ENCODE measurements at places on chromosomes 6 and 20.
A peak's percentile ranks its signal among the peaks of the same experiment; 100 is the strongest.

- no peak for DNase-seq
Measured at GRCh38 chr6:33018904-33019303, 9.5 kb upstream of the HLA-DOA start.

DNA sequence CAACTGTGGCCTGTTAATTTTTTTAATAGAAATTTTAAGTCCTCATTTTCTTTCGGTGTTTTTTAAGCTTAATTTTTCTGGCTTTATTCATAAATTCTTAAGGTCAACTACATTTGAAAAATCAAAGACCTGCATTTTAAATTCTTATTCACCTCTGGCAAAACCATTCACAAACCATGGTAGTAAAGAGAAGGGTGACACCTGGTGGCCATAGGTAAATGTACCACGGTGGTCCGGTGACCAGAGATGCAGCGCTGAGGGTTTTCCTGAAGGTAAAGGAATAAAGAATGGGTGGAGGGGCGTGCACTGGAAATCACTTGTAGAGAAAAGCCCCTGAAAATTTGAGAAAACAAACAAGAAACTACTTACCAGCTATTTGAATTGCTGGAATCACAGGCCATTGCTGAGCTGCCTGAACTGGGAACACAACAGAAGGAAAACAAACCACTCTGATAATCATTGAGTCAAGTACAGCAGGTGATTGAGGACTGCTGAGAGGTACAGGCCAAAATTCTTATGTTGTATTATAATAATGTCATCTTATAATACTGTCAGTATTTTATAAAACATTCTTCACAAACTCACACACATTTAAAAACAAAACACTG is 10.1 kb downstream of the HFE start:
- peak; percentile 48 for DNase-seq

- no peak for DNase-seq
Measured at GRCh38 chr6:140708441-140708840, 1334.0 kb upstream of the CITED2 start.

DNA sequence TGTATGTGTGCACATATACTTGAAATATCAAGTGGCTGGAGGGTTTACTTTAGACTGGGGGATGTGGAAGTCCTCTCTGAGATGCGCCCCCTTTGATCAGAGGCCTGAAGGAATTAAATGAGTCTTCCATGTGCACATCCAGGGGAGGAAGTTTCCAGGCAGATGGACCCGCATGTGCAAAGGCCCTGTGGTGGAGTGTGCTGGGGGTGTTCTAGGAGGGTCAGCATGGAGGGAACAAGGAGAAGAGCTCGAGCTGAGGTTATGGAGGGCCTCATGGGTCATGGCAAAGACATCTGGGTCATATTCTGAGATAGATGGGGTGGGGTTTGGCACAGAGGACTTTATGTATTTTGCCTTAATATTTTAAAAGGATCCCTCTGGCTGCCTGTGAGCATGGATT is 17.7 kb upstream of the SULF2 start:
- no peak for DNase-seq

DNA sequence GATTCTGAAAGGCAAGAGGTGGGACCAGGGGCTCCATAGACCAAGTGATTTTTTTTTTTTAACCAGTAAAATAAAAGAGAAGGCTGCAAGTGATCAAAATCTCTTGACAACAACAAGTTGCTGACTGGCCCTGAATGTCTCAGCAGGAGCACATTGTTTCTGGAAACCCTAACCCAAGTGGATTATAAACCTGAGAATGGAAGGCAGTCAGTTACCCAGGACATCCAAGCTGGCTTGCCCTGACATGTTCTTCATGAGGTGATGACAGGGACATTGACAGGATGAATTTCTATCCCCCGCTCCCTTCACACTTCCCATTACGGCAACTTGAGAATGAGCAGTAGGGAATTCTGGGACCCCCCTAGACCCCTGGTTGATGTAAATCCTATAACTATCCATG is 49.6 kb upstream of the RIPOR2 start:
- DNase-seq: no peak

DNA sequence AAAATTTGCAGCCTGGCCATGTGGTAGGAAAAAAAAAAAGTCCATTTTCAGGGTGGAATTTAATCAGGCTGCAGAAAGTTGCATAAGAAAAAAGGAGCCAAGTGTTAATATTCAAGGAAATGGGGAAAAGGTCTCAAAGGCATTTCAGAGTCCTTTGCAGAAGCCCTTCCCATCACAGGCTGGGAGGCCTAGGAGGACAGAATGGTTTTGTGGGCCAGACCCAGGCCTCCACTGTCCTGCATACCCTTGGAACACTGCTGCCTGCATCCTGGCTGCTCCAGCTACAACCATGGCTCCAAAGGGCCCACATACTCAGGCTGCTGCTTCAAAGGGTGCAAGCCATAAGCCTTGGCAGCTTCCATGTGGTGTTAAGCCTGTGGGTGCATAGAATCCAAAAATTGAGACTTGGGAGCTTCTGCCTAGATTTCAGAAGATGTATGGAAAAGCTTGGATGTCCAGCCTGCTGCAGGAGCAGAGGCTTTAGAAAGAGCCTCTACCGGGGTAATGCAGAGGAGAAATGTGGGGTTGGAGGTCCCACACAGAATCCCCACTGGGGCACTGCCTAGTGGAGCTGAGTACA is 239.0 kb upstream of the STXBP5 start:
- DNase-seq: no peak

GRCh38 chr6:98639089-98639635 is 195.2 kb upstream of the POU3F2 start:
- DNase-seq: no peak

DNA sequence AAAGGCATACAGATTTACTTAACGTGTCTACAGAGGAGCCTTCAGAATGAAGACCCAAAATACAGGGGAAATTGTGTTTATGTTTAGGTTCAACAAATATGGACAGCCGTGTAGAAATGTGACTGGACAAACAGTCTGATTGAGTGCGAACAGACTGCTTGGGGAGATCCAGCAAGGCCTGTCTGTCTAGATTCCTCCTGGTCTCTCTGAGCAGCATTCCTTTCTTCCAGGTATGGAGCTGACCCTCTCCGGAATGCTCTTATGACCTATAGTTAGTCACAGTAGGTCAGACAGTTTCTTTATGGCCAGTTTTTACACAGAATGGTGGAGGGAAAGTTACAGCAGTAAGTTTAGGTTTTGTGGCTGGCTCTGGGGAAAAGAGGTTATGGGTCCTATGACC is 9.0 kb downstream of the RIN2 start:
- no peak for DNase-seq

- DNase-seq: no peak
Measured at GRCh38 chr20:58833921-58834320, 16.8 kb downstream of the GNAS-AS1 start.

GRCh38 chr6:130033949-130034348 is 15.6 kb downstream of the L3MBTL3 start:
- no peak for DNase-seq

DNA sequence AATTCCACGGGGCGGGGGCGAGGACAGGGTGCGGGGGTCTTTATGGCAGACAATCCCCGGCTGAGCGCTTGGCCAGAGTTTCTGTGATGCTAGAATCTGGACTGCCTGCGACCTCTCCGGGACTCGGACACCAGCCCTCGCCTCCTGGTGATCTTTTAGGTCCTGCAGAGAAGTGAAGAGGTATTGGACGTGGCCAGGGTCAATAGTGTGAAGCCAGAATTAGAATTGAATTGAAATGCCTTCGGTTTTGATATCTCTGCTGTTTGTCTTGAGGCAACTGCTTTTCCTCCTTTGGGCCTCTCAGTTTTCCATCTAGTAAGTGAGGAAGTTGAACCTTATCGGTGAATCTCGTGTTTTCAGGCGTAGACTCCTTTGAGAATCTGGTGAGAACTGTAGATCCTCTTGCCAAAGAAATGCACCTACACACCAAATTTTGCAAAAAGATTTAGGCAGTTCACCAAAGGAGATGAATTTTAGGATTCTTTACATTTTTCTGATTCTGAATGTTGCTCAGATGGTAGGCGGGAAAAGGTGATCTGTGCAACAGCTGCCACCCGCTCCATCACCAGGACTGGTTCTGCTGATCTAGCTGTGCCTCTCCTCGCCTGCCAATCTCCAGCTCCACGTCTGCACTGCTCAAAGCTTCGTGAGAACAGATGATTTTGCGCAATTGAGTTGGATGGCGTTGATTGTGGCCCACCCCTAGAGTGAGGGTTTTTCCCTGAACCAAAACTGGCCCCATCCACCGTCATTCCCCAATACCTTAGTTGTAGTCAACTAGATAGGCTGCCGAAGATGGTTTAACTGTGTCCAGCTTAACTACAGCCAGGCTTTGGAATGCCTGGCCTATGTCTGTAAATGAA is 837 bp upstream of the OSER1 start:
- DNase-seq: no peak

DNA sequence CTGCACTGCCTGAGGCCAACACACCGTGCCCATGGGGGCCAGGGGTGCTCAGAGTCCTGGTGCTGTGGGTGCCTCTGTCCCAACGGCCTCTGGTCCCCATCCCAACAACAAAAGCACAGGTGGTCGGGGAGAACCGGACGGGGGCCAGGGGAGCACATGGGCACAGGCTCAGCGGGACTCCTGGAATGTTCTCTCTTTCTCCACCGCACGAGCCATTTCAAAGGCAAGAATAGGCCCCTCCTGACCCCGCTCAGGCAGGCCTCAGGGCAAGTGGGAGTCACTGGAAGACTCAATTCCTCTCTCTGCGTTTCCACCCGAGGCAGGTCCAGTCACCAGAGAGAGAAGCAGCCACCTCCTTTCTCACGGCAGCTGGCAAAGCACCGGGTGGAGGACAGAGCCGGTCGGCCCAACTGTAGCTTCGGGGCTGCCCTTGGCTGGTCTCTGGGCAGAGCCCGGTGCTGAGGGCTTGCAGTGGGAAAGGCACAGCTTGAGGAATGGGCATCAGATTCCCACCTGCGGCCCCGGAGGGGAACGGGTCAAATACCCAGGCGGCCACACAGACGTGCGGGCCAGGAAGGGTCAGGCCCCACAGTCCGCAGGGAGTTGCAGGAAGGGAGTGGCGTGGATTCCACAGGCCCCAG is 55.2 kb downstream of the KCNQ2 start:
- no peak for DNase-seq

GRCh38 chr6:37131104-37131959 is 38.6 kb upstream of the PIM1 start:
- peak; percentile 39 for DNase-seq

- no peak for DNase-seq
Measured at GRCh38 chr6:130676077-130676772, 151.0 kb upstream of the SMLR1 start.

- DNase-seq: no peak
Measured at GRCh38 chr6:150738092-150738629, 127.3 kb upstream of the MTHFD1L start.

DNA sequence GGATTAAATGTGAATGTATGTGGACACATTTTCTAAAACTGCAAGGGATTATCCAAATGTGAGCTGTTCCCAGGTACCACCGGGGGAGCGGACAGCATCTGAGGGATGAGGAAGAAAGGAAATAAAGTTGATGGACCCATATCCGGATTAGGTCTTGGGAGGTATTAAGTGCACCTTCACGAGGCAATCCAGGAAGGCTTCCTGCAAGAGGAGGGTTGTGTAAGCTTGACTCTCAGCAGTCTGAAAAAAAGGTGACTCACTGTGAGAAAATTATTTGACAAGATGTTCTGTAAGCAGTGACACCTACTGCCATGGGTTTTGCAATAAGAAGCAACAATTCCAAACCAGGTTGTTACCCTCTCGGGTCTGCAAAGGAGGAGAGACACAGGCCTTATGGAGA is 55.0 kb upstream of the LRFN2 start:
- DNase-seq: no peak

GRCh38 chr6:51005779-51006178 is 187.1 kb downstream of the TFAP2B start:
- no peak for DNase-seq

GRCh38 chr6:92945799-92946198 is 473.6 kb downstream of the EPHA7 start:
- no peak for DNase-seq

GRCh38 chr20:52263757-52264156 is 72.2 kb upstream of the ZFP64 start:
- DNase-seq: no peak

- peak; percentile 94 for DNase-seq
Measured at GRCh38 chr6:71420693-71421328, 132.2 kb downstream of the OGFRL1 start.

All from astrocyte of the cerebellum (primary cell).